ENCODE measurements at places on chromosomes 7 and 10.

GRCh38 chr10:131269776-131270460, 41.6 kb downstream of the TCERG1L start:
- DNase-seq, result no peak

DNA sequence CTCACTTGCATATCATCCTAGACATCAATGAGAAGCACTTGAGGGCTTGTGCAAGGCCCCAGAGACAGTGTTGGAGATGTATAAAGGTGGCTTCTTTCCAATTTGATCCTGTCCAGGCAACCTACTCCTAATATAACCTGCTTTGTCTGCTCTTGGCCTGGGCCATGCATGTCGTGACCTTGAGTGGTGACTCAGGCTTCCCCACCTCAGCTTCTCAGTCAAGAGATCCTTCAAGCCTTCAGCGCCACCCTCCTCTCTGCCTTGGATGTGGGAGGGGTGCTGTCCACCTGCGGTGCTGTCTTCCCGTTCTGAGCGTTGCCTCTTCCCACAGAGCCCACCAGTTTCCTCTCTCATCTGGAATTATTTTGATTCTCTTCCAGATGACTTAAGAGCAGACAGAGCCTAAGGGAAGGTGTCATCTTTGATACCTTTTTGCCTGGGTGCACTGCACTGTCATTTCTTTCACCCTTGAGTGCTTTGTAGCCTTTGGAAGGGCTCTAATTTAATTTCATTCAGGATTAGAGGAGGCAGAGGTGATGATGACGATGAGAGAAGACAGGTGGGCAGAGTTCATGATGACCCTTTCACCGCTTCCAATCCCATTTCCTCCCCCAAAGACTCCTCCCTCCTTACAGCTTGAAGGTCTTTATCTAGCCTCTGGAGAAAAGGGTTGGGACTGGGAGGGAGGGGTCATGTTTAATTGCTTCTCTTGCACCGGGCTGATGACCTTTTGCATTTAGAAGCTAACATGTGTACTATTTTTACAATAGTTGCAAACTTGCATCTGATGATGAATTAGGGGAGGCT, 6.9 kb downstream of the LSMEM1 start:
- DNase-seq, result no peak

- no peak for DNase-seq
These were observed 45.9 kb upstream of the PAPSS2 start for GRCh38 chr10:87613751-87614150.

DNA sequence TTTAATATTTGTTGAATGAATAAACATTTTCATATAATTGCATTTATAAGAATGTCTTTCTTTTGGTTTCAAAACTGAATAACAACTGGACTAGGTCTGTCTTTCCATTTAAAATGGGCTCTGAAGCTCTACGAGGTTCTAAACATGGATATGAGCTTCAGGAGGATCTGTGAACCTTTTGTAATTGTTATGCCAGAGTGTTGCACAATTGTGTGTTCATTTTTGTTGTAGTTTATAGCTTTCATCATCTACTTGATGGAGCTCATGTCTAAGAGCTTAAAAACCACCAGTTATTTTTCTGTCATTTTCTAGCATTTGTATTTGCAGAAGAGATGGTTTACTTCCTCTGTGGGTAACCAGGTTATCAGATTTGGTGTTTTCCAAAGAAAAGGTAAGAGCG, 265.7 kb upstream of the NPY start:
- DNase-seq, result no peak

GRCh38 chr7:126803060-126803665, 449.6 kb downstream of the GRM8 start:
- peak; percentile 37 for DNase-seq

GRCh38 chr7:121302214-121302745, 26.5 kb upstream of the WNT16 start:
- DNase-seq, result peak; percentile 30

DNA sequence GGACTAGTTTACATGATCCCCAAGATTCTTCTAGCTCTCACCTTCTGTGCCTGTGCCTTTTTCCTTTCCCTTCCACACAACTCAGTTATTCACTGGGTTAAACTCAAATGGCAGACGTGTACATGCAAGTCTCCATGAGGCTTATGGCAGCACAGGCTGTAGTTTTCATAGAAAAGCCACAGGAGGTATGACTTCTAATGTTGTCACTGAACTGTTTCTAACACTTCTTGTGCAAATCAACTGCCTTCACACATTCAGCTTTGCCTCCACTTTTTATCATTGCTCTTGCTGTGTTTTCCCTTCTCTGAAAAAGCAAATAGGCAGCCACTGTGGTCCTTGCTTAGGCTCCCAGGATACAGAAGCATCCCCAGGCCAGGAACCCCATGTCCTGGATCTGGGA, 5.3 kb upstream of the GIMAP5 start:
- DNase-seq, result no peak

DNA sequence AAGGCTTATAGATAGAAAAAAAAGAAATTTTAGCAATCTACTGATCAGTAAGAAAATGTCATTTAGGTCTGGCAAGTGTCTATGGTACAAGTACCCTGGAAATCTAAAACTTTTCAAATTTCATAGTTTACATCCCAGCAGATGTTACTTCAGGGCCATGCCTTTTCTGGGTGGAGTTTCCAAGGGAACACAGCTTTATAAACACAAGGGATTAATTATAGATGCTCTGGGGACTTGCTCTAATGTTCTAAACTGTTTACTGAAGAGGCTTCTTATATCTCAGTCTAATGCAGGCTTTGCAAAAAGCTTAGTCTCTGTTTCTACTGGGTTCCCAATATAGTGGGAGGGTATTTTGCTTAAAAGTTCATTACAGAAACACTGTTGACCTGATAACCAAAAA, 3.1 kb downstream of the CD36 start:
- no peak for DNase-seq

- DNase-seq, result no peak
These were observed 142.2 kb downstream of the PLPP4 start for GRCh38 chr10:120599200-120599724.

DNA sequence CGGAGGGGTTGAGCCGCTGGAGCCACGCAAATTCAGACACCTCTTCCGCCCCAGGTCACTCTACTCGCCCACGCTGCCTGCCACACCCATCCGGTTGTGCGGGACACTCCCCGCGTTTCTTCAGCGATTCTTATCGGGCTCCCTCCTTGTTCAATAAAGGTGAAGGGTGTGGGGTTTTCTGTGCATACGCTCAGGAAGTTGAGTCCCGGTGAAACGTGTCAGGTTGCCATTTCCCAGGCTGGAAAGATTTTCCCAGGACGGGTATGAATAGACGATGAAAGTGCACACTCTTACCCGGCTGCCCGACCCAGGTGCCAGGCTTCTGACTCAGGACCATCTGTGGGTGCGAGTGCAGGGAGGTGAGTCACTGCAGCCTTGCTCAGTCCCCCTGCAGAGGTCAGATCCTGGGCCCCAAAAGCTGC, 22.0 kb downstream of the KLF6 start:
- no peak for DNase-seq

DNA sequence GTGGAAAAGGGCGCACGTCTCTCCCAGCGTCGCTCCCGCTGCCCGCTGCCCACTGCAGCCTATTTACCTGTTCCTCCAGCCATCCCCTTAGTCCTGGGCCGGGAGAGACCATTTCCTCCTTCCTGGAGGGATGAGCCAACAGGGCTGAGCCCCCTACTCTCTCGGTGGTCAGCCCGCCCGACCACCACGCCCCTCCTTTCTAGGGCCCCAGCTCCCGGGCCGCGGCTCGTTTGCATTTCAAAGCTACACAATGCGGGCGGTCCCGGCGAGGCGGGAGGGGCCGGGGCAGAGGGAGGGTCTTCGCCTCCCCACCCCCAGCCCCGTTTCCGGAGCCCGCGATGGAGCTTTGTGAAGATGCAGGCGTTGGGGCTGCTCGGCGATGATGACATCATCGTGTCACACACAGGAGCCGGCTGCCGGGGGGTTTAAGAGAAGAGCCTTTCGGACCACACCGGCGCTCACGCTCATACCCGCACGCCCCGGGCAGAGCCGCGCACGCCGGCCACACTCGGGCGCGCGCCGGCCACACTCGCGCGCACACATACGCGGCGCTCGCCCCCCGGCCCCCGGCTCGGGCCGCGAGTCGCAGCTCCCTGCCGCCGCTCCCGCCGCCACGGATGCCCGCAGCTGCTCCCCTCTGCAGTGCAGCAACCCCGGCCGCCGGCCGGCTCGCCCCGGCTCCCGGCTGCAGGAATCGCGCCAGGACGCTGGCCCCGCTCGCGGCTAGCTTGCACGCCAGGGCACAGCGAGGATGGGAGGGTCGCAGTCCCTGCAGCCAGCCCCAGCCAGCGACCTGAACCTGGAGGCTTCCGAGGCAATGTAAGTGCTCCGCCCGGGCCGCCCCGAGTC, 107.7 kb upstream of the BTBD16 start:
- no peak for DNase-seq

GRCh38 chr7:33578166-33578565, 327.2 kb upstream of the BMPER start:
- DNase-seq, result no peak

- peak; percentile 74 for DNase-seq
These were observed 252.9 kb downstream of the MAD1L1 start for GRCh38 chr7:1979591-1980560.

DNA sequence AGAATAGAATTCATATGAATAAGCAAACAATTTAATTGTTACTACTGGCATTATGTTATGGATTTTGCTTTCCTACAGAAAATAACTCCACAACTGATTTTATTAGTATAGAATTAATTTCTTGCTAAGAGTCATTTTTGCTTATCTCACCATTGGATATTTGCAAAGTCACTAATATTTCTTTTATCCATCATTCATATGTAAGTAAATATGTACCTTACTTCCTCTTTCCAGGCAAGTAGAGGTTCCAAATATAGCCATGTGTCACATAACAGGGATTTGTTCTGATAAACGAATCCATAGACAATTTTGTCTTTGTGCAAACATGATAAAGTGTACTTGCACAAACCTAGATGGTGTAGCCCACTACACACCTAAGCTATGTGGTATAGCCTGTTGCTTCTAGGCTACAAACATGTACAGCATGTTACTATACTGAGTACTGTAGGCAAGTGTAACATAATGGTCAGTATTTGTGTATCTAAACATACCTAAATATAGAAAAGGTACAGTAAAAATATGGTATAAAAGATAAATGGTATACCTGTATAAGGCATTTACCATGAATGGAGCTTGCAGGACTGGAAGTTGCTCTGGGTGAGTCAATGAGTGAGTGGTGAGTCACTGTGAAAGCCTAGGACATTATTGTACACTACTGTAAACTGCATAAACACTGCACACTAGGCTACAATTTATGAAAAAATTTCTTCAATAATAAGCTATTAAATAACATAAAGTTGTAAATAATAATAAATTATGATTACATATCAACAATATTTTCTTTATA, 18.3 kb downstream of the KLLN start:
- DNase-seq, result no peak

- no peak for DNase-seq
These were observed 202.0 kb downstream of the MAD1L1 start for GRCh38 chr7:2030475-2031450.

DNA sequence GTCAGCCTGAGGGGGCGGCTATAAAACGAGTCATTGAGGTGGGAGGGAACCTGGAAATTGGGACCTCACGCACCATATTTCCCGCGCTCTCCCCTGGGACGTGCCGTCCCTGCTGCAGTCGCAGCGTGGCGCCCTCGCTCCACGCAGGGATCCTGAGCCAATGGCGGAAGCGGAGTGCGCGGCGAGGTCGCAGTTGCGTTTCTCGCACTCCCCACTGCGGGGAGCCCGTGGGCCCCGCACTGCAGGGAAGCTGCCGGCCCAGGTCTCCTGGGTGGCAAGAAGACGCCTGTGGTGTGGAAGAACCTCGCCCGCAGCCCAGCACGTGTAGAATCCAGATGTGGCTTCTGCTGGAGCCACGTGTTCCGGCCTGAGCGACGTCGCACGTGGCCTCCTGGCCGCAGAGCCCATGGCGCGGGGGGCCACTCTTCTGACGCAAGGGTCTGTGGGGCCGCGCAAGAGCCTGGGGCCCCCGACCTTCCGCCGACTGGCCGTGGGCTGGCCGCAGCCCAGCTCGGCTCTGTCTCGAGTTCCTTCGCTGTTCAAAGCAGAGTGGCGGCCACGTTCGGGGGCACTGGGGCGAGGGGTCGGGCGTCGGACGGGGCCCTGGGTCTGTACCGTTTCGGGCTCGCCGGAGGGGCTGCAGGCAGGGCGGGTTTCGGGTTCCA, 26.4 kb downstream of the HIF1AN start:
- DNase-seq, result peak; percentile 71

DNA sequence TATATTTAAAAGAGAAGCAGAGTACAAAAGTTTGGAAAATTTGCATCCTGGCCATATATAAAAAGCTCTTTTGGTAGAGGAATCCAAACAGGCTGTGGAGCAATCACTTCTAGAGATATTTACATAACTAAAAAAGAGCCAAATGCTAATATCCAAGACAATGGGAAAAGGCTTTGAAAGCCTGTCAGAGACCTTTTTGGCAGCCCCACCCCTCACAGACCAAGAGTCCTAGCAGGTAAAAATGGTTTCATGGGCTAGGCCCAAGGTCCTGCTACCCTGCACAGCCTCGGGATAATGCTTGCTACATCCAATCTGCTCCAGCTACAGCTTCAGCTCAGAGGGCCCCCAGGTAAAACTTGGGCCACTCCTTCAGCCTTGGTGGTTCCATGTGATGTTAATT, 430.2 kb upstream of the KCND2 start:
- DNase-seq, result no peak

DNA sequence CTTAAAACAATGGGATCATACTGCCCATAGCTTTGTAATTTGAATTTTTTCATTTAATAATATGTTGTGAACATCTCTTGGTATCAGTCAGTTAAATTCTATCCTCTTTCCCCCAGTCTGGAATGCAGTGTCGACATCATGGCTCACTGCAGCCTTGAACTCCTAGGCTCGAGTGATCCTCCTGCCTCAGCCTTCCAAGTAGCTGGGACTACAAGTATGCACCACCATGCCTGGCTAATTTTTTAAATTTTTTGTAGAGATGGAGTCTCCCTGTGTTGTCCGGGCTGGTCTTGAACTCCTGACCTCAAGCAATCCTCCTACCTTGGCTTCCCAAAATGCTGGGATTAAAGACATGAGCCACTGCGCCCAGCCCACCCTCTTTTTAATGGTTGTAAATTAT, 34.6 kb downstream of the MPLKIP start:
- DNase-seq, result no peak

- no peak for DNase-seq
These were observed 243.5 kb downstream of the ADK start for GRCh38 chr10:74394416-74394969.

- no peak for DNase-seq
These were observed 85.5 kb upstream of the GNA12 start for GRCh38 chr7:2929321-2930201.

DNA sequence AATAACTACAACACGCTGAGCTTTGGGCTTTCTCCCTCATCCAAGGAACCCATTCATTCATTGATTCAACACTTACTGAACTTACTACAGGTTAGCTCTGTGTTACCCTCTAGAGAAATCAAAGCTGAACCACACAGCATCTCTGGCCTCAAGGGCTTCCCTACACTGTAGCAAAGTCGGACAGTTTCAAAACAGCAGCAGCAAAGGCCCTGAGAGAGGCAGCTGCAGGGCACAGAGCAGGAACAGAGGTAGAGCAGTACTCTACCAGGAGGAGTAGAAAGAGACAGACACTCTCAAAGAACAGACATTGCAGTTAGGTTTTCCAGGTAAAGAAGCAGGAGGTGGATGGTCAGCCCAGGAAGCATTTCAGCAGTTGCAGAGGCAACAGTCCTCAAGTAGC, 16.1 kb downstream of the DOCK4 start:
- no peak for DNase-seq

Measured in memory B cell (primary cell).